ENCODE measurements at places on chromosomes 5 and 9. TPM values are rescaled to one million over a fixed set of nuclear protein-coding genes. Genes with fewer than 3 reads are reported as not detected.

GRCh38 chr9:115649991-115650472 lies 503.6 kb upstream of the PAPPA start:
- DNase-seq, result no peak

- DNase-seq, result no peak
Observed at GRCh38 chr5:163890261-163890660, 384.8 kb downstream of the MAT2B start.

Gene PCDHGA8
- 0.41 TPM for total RNA-seq

Gene TSLP
- 4.2 TPM for total RNA-seq

Gene GCNT4
- 1.4 TPM for total RNA-seq

GRCh38 chr5:72954389-72954788 lies 1.5 kb upstream of the FCHO2 start:
- DNase-seq, result no peak

DNA sequence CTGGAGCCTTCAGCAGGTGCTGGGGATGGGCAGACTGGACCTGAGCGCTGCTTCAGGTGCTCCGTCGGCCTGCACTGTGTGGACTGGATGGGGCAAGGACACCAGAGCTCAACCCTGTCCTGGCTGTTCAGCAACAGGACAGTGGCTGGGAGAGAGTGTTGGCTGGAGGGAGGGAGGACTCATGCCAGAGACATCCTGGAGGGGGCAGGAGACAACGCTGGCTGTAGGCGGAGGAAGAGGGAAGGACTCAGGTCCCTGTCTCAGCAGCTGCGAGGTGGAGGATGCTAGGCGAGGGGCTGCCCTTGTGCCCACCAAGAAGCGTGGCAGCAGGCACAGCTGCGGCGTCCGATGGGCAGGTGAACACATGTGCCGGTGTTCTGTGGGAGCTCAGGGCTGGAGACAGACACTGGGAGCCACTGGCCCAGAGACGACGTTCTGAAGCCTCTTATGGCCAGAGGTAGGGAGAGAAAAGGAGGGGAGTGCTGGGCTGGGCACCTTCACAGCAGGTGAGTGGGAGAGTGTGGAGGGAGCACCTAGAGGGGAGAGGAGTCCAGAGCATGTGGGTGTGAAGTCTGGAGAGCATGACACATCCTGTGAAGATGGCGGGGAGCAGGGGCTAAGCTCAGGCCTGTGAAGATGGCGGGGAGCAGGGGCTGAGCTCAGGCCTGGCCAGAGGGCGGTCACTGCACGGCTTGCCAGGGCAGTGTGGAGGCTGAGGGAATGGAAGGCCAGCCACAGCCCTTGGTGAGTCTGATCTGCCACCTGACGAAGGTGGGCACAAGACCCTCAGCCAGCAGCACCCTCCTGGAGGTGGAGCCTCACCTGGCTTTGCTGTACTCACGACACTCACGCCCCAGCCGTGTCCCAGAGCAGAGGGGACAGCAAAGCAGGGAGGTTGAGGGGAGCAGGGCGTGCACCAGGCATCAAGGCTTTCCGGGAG lies 79.1 kb upstream of the FCN1 start:
- no peak for DNase-seq

Gene NSA2
- total RNA-seq, result 49.8 TPM

DNA sequence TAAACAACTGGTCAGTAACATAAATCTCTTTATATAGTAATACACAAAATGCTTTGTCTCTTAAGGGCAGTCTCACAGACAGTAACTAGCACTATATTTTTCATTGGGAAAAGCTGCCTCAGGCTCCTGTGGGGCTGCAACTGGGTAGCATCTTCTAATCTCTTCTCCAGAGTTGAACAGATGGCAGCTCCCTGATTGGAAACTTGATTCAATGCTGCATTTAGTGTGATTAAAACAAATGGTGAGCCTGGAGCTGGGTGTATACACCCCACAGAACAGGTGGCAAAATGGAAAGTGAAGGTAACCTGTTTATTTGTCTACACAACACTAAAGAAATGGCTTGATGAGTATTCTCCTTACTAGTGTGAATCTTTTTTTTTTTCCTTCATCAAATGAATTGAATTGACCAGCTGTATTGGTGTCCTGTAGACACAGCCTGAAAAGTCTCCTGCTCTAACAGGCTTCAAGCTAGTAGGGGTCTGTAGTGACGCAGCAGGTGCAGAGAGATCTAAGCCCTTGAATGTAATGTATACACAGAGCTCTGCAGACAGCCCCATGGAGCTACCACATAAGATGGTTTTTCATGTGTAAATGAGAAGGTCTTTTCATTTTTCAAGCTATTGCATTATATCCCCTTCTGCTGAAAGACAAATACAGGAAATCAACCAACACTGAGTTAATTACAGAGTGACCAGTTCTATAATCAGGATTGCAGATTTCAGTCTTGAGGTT lies 43.3 kb downstream of the IZUMO3 start:
- DNase-seq, result no peak

DNA sequence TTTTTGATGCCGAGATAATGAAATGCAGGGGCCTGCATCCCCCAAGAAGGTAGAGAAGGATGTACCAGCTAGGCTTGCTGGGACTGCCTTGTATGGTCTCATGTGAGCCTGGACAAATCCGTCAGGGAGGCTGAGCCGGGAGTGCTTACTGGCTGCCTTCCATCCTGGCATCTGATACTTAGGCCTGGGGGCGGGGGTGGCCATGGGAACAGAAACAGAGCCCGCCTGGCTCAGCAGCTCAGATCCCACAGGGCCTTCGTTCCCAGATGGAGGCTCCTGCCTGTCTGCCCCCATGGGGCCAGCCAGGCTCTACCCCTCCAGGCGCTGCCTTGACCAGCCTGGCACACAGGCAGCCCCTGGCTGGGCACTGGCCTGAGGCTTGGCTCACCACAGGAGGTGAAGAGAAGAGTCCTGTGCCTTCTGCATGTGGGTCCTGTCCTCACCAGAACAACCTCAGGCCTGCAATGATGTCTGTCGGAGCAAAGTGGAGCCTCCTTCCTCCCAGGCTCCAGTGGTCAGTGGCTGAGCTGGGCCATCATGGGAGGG lies 10.5 kb upstream of the SPATA31E1 start:
- DNase-seq, result no peak

Gene PCDHAC2
- total RNA-seq, result 2.2 TPM

- DNase-seq, result no peak
Observed at GRCh38 chr5:4245076-4245475, 649.4 kb downstream of the IRX1 start.

GRCh38 chr9:3777137-3777536 lies 251.3 kb upstream of the RFX3 start:
- no peak for DNase-seq

Gene C6
- total RNA-seq, result 0.57 TPM

Gene ENTREP1
- 1.5 TPM for total RNA-seq

Gene IRX1
- 0.95 TPM for total RNA-seq
